ENCODE measurements at places on chromosomes 12 and 14.

DNA sequence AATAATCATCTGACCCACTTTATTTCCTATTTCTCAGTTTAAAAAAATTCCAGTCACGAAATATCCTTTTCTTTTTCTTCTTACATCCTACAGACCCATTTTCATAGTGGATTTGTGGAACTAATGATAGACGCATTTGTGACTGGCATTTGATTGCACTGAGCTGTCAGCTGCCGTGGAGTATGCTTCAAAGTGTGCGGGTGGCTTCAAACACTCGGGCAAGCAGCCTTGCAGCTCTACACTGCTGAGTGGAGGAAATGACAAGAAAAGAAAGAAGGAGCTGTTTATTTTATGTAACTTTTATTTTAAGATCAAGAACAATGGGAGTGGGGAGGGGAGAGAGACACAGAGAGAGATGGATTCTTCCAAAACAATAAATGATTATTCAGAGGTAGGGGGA, 112.8 kb upstream of the NAP1L1 start:
- no peak for DNase-seq

GRCh38 chr14:103091041-103091882, 3.3 kb upstream of the EXOC3L4 start:
- DNase-seq: peak; percentile 78

- DNase-seq: no peak
Observed at GRCh38 chr12:120215357-120215735, 14.4 kb upstream of the RPLP0 start.

GRCh38 chr12:21638054-21638891, 19.4 kb downstream of the LDHB start:
- no peak for DNase-seq

GRCh38 chr14:51697848-51698247, 46.1 kb downstream of the FRMD6 start:
- DNase-seq: no peak
